NCI-H1417 (cell line): ENCODE measurements at places on chromosomes 6 and 20.
A peak's percentile ranks its signal among the peaks of the same experiment; 100 is the strongest.

DNA sequence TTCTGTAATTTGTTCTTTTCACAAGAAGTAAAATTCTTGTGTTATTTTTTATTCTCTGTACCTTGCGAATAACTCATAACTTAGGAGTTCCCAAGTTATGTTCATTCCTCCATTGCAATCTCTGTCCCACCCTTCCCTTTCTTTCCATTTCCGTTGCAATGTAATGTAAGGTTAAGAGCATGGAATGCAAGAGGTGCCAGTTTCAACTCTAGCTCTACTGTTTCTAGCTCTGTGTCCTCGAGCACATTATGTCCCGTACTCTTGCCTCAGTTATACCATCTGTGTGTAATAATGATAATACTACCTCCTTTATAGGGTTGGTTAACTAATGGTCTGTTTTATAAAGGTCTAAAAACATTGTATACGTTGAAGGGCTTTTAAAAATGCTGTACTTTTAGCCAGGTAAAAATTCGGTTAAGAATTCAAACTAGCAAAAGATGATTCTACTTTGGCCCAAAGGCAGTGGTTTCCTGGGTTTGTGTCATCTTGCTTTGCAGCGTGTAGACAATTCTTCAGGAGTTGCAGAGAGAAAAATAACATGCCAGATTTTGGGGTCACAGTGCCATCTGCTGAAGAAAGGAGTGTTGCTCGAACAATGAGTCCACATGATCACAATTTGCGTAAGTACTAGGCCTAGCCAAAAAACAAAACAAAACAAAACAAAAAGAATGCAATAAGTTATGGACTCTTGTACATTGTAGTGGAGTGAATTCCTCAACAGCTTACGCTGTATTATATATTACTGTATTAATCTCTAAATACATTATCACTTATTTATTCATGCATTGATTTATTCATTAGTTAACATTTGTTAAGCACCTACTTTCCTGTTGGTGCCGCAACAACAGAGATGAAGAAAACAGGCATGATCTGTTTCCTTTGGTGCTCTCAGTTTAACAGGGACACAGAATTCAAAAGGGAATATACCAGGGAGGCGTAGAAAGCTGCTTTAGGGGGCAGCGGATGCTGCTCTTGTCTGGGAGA lies 10.0 kb upstream of the PFDN4 start:
- no peak for DNase-seq

- no peak for DNase-seq
Measured at GRCh38 chr6:6860863-6861262, 246.9 kb upstream of the RREB1 start.

- DNase-seq = no peak
Measured at GRCh38 chr6:138847884-138848283, 52.0 kb downstream of the ECT2L start.

GRCh38 chr6:30781395-30781742 lies 37.0 kb upstream of the IER3 start:
- no peak for DNase-seq

GRCh38 chr6:140379919-140380318 lies 1005.5 kb upstream of the CITED2 start:
- DNase-seq = no peak

DNA sequence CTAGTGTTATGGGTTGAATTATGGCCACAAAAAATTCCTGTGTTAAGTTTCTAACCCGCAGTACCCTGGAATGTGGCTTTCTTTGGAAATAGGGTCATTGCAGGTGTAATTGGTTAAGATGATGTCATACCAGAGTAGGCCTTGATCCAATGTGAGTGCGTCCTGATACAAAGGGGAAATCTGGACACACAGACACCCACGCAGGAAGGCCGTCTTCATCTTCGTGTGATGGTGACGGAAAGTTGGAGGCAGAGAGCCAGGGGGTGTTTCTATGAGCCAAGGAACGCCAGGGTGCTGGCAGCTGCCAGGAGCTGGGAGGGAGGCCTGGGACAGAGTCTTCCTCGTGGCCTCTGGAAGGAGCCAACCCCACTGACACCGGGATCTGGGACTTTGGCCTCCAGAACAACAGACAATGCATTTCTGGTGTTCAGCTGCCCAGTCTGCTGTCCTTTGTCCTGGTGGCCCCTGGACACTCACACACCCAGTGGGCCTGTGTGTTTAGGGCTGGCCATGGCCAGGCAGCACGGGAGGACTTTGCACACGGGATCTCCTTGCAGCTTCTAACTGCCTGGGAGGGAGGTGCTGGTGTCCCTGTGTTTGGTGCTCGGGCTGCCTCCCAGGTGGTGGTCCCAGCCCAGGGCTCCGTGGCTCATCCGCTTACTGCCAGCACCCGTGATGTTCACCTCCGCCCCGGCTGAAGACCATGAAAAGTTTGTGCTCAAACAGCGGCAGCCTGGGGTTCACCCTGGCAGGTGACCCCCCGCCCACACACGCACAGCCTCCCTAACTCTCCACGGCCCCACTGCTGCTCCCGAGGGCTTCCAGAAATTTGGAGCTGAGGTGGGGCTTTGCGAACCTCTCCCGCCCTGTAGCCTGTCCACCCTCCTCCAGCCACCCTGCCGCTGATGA lies 53.4 kb upstream of the GATA5 start:
- DNase-seq = no peak

DNA sequence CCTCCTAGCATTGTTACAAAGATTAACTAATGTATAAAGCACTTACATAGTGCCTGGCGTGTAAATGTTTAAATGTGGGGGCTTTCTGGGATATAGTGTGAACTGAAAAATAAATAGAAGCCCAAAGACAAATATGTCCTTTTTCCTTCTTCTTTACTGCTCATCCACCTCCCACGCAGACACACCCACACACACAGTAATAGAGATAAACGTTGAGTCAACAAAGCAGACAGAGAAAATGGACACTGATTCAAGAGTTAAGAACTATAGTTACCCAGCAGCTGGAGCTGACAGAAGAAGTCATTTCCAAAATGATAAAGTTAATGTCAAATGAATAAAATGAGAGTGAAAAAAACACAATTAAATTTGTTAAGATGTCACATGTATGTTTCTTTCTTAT lies 68.3 kb downstream of the FHL5 start:
- DNase-seq = no peak

- DNase-seq = no peak
Measured at GRCh38 chr20:51043811-51044210, 20.9 kb upstream of the KCNG1 start.

DNA sequence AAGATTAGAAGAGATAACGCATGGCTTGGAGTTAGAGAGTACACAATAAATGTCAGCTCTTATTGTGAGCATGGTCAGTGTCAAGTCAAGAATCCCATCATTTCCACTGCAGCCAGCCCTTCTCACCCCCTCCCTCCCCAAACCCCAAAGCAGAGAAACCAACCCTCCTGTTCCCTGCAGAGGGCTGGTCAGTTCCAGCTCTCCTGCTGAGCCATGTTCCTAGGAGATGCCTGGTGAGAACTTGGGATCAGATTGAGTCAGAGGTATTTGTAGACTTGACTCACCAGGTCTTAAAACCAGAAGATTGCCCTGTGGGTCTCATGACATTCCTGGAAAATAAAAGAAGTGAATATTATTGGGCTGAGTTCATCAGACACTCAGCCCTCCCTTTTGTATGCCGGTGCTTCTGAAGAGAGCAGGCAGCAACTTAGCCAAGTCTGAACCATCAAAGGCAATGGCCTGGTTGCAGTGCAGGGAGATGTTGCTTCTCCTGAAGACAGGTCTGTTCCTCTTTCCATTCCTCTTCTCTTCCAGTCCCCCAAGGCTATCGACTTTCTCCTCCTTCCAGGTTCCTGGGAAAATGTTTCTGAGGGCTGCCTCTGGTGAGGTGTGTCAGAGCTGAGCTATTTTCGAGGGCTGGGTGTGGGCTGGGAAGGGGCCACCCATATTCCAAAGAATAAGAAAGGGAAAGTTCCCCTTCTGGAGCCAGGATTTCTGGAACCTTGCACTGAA lies 278.2 kb upstream of the SUPT3H start:
- DNase-seq = no peak

- no peak for DNase-seq
Measured at GRCh38 chr20:61879694-61880093, 186.0 kb downstream of the TAF4 start.

DNA sequence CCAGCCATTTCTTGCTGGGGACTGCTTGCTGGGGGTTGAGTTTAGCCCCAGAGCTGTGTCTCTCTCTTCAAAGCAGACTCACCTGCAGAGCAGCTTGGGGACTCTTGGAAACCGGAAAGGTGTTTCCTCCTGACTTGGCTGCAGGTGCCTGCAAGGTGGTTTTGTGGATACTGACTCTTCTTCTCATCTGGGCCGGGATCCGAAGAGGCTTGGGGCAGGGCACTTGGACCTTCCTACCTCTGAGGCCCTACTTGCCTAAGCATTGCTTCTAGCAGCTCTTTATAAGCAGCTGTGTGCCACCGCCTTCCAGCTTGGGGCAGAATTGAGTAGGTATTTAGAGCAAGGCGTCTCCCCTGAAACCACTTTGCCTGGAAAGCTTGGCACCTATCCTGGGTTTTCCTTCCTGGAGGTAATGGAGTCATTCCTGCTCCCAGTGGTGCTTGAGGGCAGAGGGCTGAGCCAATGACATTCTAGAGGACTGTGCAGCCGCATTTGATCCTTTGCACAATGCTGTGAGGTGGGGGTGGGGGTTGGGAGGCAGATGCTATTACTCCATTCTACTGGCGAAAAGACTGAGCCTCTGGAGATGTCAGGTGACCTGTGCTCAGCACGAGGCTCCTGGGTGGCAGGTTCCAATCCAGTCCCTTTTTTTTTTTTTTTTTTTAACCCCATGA lies 3.4 kb upstream of the CTSZ start:
- peak; percentile 6 for DNase-seq

DNA sequence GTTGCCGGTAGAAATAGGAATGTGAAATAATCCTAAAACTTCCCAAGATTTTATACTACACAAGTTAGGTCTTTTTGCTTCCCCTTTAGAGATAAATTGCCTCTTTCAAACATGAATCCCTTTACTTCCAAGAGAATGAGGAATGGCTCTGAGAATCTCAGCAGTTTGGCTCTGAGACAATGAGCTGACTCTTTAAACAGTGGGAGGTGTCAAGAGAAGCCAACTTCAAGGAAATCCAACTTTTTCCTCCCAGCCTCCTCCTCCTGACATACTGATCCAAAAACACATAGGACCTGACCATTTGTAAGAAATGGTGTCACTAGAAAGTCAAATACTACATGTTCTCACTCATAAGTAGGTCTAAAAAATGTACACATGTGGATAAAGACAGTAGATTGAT lies 154.2 kb downstream of the ALDH8A1 start:
- no peak for DNase-seq

- no peak for DNase-seq
Measured at GRCh38 chr6:134373993-134374392, 56.1 kb upstream of the SGK1 start.

DNA sequence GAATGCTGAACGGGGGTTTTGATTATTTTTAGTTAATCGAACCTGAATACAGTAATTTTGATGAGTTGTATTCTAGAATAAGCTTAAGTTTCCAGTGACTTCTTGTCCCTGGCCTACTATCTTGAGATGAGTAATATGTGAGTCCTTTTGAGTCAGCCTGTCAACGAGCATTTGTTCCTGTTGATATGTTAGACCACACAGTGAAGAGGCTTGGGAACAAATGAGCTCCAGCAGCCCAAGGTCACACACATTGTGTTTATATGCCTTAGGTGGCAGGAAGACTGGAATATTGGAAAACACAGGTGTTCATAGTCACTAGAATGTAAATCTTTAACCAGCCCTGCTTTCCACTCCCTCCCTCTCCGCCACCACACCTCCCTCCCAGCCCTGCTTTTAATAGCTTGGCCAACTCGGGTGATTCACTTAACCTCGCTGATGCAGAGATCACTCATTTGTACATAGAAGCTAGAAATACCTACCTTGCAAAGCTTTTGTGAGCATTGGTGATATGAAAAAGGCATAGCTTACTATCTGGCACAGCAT lies 9.1 kb downstream of the SMPDL3A start:
- DNase-seq = peak; percentile 10

DNA sequence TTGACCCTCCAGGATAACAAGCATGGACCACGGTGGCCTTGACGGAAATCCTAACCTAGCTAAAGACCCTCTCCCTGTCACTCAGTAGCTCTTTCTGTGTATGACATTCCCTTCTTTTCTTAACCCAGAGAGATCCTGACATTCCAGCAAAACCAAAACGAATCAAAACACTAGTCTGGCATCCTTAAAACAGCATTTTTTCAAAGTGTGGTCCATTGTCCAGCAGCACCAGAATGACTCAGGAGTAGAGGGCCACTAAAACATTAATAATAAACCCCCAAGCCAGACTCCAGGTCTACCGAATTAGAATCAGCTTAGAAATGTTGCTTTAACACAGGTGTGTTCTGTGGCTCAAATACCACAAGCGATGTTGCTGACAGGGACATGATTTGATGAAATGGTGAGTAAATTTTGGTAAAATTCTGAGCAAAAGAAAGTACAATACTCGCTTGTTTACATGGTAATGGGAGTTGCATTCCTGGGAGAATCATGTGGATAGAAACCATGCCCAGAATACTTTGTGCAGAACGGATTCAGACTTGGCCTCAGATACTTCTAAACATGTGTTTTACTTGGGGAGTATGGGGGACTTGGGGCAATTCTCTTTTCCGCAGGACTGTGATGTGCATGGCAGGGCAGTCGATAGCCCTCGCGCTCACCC lies 174.2 kb upstream of the KCNG1 start:
- DNase-seq = no peak

GRCh38 chr20:45867819-45868176 lies 10.4 kb downstream of the ZSWIM3 start:
- no peak for DNase-seq

DNA sequence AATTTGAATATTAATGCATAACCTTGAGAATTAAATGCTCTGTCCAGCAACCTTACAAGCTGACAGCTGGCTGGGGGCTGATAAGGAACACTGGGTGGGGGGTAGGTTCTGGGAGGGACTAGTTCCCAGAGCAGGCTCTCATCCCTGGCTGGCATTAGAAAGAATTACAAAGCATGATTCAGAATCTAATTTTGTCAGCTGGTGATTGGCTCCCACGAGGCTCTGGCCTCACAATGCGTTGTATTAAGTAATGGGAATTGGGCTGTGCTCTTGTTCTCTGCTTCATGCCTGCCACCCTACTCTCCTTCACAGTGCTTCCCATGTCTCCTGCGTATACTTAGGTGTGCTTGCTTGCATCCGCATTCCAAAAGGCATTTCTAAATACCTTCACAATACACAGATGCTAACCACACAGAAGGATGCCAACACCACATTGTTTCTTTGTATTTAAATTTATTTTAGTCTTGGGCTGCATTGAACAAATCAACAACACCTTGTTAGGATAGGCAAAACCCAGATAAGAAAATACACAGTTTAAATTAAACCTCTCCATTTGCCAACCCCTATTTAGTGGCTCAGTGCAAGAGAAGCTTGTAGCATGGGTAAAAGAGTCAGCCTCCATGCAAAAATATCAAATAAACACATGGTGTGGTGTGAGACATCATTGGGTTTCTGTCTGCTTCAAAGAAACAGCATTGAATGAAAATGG lies 434.5 kb upstream of the JAG1 start:
- no peak for DNase-seq

- peak; percentile 84 for DNase-seq
Measured at GRCh38 chr20:5170341-5170740, 43.5 kb downstream of the CDS2 start.

- no peak for DNase-seq
Measured at GRCh38 chr6:28160233-28160632, 18.6 kb downstream of the ZKSCAN8 start.

- DNase-seq = peak; percentile 21
Measured at GRCh38 chr20:32481311-32482142, 103.6 kb downstream of the NOL4L start.
